ENCODE measurements at places on chromosomes 5 and 9.

DNA sequence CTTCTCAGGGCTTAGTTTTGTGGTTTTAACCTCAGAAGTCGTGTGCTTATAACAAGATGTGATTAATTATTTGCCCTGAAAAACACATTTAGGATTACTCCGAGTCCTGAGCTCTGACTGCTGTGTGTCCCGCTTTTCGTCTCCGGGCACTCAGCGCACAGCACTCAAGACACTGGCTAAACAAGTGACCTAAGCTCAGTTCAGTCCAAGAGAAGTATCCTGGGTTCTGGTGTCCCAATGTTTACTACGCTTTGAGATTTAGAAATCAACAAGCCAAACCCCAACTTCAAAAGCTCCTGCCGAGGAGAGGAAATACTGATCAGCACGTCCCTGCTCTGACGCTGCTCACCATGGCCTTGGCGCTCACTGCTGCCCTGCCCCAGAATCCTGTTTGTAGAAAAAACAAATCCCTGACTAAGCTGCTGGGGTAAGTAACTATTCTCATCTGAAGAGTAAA, 53.2 kb downstream of the IPPK start:
- DNase-seq = no peak

- DNase-seq = no peak
These were observed 16.1 kb upstream of the FRRS1L start for GRCh38 chr9:109182940-109183798.

DNA sequence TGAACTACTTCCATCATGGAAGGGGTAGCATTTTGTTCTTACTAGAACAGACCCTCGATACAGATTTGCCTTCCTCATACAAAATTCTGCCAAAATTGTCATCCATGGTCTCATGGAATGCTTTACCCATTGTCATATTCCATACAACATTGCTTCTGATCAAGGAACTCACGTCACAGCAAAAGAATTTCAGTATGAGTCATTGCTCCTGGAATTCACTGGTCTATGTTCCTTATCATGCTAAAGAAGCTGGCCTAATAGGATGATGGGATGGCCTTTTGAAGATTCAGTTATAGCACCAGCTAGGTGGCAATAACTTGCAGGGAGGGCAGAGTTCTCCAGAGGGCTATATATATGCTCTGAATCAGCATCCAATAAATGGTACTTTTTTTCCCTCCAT, 18.2 kb upstream of the FNIP1 start:
- no peak for DNase-seq

- DNase-seq = no peak
These were observed 19.8 kb downstream of the GPRIN1 start for GRCh38 chr5:176590035-176590717.

DNA sequence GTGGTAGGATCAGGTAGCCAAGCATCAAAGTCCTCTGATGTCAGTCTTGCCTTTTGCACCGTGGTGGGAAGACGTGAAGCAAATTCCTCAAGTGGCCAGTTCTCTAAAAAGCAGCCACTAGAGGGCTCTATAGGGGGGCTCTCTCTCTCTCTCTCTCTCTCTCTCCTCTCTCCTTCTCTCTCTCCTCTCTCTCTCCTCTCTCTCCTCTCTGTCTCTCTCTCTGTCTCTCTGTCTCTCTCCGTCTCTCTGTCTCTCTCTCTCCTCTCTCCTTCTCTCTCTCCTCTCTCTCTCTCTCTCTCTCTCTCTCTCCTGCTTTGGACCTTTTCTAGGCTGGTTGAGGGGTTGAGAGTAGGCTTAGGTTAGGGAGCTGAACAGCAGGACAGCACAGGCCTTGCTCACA, 13.9 kb upstream of the OSMR start:
- no peak for DNase-seq

All from stimulated activated CD4-positive, alpha-beta T cell treated with anti-CD3 and anti-CD28 coated beads, Interleukin-4, amount 100 ng/mL, for 4 hours (primary cell).